ENCODE measurements at places on chromosomes 5 and 9.
A peak's percentile ranks its signal among the peaks of the same experiment; 100 is the strongest.

DNA sequence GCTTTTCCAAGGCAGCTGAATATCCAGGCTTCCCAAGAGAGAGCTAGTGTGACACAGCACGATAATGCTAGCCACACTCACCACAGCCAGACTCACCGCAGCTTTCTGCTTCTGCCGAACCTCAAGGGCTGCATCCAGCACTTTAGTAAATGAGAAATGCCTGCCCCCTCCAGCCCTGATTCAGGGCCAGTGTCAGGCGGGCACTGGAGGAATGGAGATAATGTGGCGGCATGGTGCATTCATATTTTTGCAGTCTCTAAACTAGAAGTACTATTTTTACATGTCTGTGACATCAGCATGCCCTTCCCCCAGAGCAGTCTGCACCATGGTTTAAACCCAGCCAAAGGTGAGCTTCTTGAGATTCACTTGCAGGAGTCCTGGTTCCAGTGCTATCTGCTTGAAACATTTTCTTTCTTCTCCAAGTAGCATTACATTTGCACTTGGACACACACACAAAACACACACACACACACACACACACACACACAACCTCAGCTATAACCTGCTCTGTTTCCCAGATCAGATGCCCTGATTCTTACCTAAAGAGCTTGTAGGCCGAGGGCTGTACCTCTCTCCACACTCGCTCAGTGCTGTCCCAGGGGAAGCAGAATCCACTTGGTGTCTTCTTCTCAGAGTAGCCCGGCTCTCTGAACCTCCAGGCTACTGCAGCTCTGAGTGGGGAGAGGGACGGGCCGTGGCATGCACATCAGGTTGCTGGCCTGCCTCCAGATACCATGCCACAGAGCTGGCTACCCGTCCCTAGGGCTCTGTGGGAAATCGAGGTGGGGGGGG lies at the start of gene FGF1:
Gene FGF1 (minus strand): TSS at position 673 of the 792 bp plus-strand sequence. CDS start 71,963 bp downstream, outside the sequence.
- DNase-seq, result peak; percentile 25

DNA sequence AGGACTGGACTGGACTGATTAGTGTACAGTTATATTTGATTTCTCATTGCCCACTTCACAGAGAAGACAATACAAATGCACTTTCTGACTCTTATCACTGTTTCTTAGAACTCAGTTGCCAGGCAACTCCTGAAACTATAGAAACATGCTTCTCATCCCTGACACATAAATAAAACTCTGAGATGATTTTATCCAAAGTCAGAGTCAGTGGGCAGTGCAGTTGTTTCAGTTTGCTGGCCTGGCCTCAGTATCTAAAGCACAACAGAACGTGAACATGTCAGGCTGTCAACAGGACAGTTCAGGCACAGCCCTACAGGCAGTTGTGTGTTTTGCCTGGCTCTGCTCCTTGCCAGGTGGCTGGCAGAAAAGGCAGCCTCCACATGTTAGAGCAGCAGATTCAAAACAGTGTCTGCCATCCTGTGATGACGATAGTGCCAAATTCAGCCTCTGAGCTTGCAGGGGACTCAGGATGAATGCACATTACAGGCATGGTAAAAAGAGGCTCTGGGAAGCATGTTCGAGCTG lies 65.1 kb upstream of the CCDC152 start:
- peak; percentile 58 for DNase-seq

GRCh38 chr5:156631005-156631404 lies 219.1 kb upstream of the PPP1R2B start:
- DNase-seq, result no peak

GRCh38 chr9:76216161-76216649 lies 178.0 kb downstream of the RFK start:
- DNase-seq, result peak; percentile 90

GRCh38 chr5:111259636-111260035 lies 35.5 kb downstream of the CAMK4 start:
- no peak for DNase-seq

DNA sequence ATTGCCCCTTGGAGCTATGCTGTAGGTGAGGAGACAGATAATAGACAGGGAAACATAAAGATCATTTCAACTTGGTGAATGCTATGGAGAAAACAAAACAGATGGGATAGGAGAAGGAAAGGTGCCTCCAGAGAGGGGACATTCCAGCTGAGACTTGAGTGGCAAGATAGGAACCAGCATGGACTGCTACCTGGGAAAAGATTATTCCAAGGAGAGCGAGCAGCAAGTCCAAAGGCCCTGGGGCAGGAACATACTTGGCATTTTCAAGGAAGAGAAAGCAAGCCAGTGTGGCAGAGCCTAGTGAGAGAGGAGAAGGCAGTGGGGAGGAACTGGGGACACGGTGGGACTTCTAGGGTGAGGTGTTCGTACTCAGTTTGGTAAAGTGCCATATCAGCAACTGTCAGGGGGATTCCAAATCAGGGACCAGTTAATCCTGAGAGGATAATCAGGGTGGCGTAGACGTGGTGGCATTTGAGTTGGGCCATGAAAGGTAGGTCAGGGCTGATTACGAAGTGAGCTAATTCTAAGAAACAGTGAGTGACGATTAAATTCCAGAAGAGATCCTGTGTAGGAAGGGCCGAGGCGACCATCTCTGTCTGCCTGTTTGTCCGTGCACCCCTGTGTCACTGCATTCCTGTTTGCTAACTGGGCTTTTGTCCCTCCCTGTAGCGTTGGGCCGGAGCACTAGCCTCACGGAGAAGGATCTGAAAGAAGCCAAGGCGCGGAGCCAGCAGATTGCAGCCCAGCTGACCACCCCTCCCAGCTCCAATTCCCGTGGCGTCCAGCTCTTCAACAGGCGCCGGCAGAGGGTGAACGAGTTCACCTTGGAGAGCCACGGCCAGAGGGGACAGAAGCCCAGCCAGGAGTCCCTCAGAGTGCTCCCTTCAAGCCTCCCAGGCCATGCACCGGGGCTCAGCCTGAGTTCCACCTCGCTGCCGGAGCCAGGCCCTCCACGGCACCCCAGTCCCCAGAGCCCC lies 7.1 kb downstream of the SYNPO start:
- DNase-seq, result no peak

DNA sequence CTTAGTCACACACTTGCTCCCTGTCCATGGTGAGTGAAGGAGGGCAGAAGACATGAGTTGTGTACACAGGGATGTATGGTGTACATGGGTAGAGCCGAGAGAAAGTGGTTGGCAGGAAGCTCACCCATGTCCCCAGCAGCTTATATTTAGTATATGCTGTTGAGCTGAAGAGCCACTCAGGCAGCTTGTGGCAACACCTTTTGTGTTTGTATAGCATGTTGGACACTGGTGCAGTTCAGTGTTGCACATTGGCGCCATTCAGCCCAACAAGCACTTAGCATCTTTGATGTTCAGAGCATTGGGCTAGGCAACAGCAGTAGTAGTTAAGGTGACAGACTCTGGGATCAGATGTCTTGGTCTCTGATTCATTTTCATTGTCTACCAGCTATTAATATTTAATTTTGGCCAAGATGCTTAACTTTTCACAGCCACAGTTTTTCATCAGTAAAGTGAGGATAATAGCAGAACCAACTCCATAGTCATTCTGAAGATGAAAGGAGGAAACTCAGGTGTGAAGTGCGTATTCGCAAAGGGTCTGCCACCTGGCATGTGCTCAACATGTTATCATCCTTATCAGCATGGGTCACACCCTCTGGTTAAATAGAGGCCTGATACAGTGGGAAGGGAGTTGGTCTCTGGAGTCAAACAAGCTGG lies 184.8 kb downstream of the NR3C1 start:
- no peak for DNase-seq
